ENCODE measurements at places on chromosomes 5 and 9. TPM values are rescaled to one million over a fixed set of nuclear protein-coding genes. Genes with fewer than 3 reads are reported as not detected.

The CCL19 gene
- total RNA-seq: not detected

The C5orf22 gene
- total RNA-seq: 12.0 TPM

The HEMGN gene
- total RNA-seq: not detected

The ANKRD18A gene
- 0.13 TPM for total RNA-seq

The ADGRD2 gene
- not detected for total RNA-seq

The COL5A1 gene
- total RNA-seq: 74.9 TPM
